SJSA1 (cell line): ENCODE measurements at places on chromosomes 16 and 17. TPM values are rescaled to one million over a fixed set of nuclear protein-coding genes. Genes with fewer than 3 reads are reported as not detected.

GRCh38 chr16:75248142-75248535 is 3.3 kb downstream of the BCAR1 start:
- DNase-seq = no peak

GRCh38 chr17:7834542-7834956 is 532 bp downstream of the KDM6B start:
- no peak for DNase-seq

- no peak for DNase-seq
Observed at GRCh38 chr17:11459861-11460331, 138.4 kb upstream of the DNAH9 start.

DNA sequence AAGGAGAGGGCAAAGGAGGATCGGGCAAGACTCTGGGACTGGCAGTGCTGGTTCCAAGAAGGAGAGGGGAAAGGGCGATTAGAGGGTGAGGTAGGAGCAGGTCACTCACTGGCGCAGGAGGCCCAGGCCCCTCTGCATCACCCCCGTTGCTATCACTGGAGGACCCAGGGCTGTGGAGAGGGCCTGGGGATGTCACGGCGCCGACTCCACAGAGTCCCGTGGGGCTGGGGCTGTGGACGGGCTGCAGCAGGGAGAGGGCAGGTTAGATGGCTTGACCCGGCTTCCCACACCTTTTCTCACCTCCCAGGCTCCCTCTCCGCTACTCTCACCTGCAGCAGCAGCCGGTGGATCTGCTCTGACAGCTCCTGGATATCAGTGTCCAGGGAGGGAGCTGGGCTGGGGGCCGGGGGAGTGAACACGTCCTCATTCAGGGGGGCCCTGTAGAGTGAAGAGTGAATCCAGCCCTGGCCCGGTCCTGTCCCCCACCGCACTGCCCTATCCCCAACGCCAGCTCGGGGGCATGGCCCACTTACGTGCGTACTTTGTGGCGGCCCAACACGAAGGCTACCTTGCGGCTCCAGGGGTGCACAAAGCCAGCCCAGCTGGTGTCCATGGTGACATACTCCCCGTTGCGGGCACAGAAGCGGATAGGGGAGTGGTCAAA is 4.9 kb downstream of the PER1 start:
- DNase-seq = no peak

DNA sequence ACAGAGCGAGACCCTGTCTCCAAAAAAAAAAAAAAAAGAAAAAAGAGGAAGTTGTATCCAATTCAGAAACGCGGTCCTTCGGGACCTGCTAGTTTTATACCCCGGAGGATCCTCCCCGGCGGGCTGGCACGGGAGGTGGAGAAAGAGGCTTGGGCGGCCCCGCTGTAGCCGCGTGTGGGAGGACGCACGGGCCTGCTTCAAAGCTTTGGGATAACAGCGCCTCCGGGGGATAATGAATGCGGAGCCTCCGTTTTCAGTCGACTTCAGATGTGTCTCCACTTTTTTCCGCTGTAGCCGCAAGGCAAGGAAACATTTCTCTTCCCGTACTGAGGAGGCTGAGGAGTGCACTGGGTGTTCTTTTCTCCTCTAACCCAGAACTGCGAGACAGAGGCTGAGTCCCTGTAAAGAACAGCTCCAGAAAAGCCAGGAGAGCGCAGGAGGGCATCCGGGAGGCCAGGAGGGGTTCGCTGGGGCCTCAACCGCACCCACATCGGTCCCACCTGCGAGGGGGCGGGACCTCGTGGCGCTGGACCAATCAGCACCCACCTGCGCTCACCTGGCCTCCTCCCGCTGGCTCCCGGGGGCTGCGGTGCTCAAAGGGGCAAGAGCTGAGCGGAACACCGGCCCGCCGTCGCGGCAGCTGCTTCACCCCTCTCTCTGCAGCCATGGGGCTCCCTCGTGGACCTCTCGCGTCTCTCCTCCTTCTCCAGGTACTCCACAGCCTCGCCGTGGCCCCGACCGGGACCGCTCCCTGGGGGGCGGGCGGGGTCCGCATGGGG is at the start of gene CDH3:
CDH3 (plus strand) TSS at position 596 of the 779 bp plus-strand sequence; CDS start at position 666, 70 bp downstream.
- no peak for DNase-seq

DNA sequence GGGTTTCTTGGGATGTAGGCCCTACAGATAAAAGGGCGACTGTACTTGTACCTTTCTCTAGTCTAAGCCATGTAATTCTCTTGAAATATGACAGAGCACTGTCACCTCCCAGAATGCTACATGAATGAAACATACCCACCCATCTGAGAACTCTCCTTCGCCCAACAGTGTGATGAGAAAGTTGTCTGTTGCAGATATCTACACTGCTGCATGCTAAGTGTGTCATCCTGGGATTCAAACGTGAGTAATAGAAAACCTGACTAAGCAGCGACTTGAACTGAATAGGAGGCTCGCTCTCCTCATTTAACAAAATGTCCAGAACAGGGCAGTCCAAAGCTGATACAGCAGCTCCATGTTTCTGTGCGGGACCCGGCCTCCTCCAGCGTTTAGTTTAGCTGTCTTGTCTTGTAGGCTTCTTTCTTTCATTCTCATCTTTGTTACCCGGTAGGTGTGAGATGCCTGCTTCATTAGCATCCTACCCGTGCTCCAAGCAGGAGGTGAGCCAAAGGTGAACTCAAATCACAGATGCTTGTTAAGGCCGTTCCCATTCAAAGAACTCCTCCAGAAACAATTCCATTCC is 211.9 kb downstream of the PRKCA start:
- DNase-seq = no peak

DNA sequence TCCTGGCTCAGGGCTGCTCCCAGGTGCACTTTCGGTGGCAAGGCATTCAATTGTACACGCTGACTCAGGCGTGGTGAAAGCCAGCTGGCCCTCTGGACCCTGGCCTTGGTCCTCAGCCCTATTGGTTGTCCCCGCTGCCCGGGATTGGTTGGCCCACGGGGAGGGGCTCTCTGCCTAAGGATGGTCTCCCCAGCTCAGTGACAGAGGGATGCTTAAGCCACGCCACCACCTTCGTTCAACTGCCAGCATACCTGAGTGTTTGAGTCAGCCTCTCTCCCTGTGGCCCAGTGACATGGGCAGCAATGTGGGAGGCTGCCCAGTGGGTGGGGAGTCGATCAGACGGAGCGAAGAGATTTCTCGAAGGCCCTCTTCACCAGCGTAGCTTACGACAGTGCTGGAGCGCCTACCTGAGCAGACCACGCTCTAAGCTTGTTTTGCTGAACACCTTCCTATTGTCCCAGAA is 30.3 kb downstream of the IRF8 start:
- DNase-seq = no peak

Gene CNGB1
- total RNA-seq = 0.13 TPM in 1 of 2 replicates, not detected in the other

Gene AIPL1
- total RNA-seq = not detected in 2 replicates

Gene CCDC182
- total RNA-seq = not detected in 2 replicates

Gene CCDC200
- total RNA-seq = not detected in 2 replicates

Gene PRSS36
- 0.18 and 0.38 TPM in 2 replicates for total RNA-seq

Gene PAM16
- 86.4 and 125 TPM in 2 replicates for total RNA-seq

Gene TEKT1
- total RNA-seq = 0.03 TPM in 1 of 2 replicates, not detected in the other

Gene CCL3
- not detected in 2 replicates for total RNA-seq

Gene DYNLL2
- total RNA-seq = 15.5 and 21.5 TPM in 2 replicates

Gene DPEP3
- total RNA-seq = not detected in 2 replicates
